Tongue (tissue), 3 donors: ENCODE measurements at places on chromosomes 5 and 9. TPM values are rescaled to one million over a fixed set of nuclear protein-coding genes. Genes with fewer than 3 reads are reported as not detected.

The ENTPD2 gene
- total RNA-seq: 7.3 TPM

The F2RL2 gene
- total RNA-seq: 9.8 TPM

The SLC36A3 gene
- not detected for total RNA-seq

The LHX2 gene
- 4.2 TPM for total RNA-seq

The TMOD1 gene
- 103 TPM for total RNA-seq

The FREM1 gene
- total RNA-seq: 18.2 TPM

The FOXD4L5 gene
- not detected for total RNA-seq

The LHX6 gene
- total RNA-seq: 5.4 TPM

The TPPP gene
- total RNA-seq: 10.5 TPM

The CCDC192 gene
- 0.31 TPM for total RNA-seq

The SEMA6A gene
- 47.2 TPM for total RNA-seq

The ARID3C gene
- total RNA-seq: 0.31 TPM

The EDIL3 gene
- total RNA-seq: 11.3 TPM

The PALM2AKAP2 gene
- 64.8 TPM for total RNA-seq

The PDE6A gene
- 0.31 TPM for total RNA-seq

The IRF1 gene
- 10.7 TPM for total RNA-seq

The DND1 gene
- total RNA-seq: not detected

The NMUR2 gene
- not detected for total RNA-seq
